ENCODE measurements at places on chromosomes 1 and 21.
A peak's percentile ranks its signal among the peaks of the same experiment; 100 is the strongest.

DNA sequence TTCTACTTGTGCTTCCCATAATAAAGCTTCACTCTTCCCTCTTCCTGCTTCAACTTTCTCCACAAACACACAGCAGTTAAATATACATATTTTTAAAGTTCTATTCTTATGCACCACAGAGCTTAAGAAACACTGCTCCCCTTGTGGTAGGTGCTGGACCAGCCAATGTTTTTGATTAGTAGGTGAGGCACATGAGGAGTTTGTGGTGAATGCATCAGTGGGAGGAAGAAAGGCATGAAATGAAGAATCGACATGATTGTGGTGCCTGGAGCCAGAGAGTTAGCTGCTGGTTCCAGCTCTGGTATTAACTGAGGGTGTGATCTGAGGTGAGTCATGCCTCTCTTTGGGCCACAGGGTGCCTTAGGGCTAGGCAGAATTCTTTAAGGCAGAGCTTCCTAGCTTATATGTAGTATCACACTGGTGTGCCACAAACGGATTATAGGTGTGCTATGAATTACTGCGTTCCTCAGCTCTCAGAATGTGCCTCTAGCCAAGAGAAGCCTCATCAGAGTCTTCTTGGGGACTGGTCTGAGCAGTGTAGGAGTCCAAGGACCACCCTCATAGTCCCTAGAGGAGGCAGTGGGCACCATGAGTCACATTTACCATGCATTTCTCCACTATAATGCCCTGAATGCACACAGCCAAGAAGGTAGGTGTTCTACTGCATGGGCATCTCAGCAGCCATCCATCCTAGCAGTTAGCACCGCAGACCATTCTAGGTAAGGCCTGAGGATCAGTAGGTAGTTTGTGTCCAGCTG, 97.4 kb upstream of the SGIP1 start:
- peak; percentile 85 for DNase-seq

GRCh38 chr1:244761279-244761678, 74.2 kb upstream of the COX20 start:
- no peak for DNase-seq

DNA sequence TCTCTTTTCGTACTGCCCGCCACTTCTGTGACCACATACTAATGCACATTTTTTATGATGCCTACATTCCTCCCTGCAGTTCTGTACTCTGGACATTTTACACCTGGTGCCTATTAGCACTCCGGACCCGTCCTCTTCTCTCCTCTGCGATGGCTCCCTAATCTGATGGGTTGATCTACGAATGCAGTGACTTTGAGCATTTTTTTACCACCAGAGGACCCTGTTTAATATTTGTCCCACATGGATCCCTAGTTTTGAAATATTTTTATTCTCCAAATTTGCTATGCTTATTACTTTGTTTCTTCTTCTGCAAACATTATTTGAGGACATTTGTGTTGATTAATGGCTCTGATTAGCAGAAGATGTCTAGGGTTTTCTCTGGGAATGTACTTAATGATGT, 5.2 kb downstream of the PPFIA4 start:
- no peak for DNase-seq

DNA sequence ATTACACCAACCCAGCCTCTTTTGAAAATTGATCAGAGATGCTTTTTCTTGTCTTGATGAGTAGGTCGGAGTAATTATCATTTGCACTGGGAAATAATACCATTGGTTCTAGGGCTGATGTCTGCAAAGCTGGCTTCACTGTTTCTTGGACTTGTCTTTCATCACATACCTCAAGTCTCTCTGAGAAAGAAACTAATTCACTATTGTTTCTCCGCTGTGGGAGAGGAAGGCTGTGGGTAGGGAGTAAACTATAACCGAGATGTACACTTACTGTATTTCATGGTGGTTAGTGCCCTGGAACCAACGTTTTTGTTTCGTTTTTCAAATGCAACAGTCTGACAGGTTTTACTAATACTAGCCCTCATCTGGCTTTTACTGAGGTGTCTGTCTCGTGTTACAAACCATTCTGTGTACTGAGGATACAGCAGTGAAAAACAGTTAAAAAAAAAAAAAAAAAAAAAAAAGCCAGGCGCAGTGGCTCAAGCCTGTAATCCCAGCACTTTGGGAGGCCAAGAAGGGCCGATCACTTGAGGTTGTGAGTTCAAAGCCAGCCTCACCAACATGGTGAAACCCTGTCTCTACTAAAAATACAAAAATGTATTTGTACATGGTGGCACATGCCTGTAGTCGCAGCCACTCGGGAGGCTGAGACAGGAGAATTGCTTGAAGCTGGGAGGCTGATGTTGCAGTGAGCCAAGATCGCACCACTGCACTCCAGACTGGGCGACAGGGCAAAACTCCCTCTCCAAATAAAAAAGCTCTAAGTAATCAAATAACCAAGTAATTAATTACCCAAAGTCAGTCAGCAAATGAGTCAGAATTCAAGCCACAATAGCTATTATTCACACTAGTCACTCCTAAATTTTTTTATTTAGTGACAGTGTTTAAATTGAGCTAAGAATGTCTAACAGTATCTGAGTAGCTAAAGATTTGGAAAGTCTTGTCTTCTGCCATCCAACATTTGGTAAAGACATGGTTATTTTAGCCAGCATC, 23.3 kb downstream of the TOMM20 start:
- no peak for DNase-seq

DNA sequence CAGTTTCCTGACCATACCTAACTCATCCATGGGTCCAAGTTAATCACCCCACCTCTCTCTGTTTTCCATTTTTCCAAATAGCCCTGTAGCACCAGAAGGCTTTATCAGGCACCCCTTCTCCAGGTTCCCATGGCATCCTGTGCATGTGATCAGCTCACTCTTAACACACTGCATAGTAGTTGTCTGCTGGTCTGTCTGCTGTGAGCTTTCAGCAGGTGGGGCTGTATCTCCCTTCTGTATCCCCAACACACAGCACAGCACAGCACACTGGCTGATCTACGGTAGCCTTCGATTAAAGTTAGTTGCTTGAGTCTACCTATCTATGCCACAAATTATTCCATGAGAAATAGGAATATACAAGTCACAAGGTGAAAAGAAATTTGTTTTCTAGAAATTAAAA, 54.3 kb upstream of the C1orf198 start:
- DNase-seq, result no peak

- DNase-seq, result no peak
Observed at GRCh38 chr1:227428803-227429202, 110.5 kb upstream of the CDC42BPA start.

DNA sequence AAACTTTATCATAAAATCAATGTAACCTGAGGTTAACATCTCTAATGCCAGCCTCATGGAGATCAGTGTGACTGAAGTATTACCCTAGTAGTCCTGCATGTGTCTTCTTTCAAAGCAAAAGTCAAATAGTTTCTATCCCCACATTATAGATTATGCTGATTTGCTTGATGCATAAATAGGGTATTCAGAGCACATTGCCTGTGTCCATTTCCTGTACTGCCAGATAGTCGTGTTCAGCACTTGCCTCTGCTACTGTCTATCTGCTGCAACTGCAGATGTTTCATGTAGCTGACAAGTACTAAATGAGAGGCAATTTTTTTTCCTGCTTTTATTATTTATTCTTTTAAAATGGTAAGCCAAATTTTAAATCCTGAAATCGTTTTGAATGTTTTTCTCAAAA, 348.7 kb downstream of the CHRM3 start:
- no peak for DNase-seq

DNA sequence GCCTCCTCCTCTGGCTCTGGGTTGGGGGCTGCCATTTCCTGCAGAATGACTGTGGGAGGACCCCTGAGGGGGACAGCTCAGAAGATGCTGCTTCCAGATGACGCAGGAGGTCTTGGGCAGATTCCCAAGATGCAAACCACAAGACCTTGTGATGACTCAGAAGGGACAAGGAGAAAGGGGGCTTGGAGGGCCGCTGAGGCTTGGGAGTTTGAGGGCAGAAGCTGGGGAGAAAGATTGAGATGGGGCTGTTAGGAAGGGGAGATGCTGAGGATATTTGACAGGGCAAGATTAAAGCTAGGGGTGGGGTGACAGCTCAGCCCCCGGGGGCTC, 7.5 kb downstream of the PTPRU start:
- DNase-seq, result no peak

- DNase-seq, result no peak
Observed at GRCh38 chr1:43921022-43921421, 12.6 kb upstream of the ARTN start.

- no peak for DNase-seq
Observed at GRCh38 chr1:168320149-168320548, 39.5 kb downstream of the TBX19 start.

- no peak for DNase-seq
Observed at GRCh38 chr1:9421533-9421873, 117.8 kb upstream of the SLC25A33 start.

GRCh38 chr1:6239950-6240768, 3.8 kb upstream of the HES3 start:
- no peak for DNase-seq

DNA sequence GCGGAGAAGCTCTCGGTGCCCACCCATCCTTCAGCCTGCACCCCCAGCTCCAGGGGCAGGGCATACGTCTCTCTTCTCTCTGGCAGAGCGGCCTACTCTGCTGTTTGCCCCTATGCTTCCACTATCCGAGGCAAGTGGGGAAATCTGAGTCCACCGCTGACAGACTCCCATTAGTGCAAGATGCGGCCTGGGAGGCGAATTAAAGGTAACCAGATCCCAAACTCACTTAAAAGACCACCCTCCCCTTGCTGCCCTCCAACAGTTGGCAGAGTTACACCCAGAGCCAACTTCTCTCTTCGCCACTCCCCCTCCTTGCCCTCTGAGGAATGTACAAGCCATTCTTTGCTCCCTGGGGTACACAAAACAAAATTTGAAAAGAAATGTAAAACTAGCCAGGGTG, 6.4 kb downstream of the FOXD3 start:
- no peak for DNase-seq

DNA sequence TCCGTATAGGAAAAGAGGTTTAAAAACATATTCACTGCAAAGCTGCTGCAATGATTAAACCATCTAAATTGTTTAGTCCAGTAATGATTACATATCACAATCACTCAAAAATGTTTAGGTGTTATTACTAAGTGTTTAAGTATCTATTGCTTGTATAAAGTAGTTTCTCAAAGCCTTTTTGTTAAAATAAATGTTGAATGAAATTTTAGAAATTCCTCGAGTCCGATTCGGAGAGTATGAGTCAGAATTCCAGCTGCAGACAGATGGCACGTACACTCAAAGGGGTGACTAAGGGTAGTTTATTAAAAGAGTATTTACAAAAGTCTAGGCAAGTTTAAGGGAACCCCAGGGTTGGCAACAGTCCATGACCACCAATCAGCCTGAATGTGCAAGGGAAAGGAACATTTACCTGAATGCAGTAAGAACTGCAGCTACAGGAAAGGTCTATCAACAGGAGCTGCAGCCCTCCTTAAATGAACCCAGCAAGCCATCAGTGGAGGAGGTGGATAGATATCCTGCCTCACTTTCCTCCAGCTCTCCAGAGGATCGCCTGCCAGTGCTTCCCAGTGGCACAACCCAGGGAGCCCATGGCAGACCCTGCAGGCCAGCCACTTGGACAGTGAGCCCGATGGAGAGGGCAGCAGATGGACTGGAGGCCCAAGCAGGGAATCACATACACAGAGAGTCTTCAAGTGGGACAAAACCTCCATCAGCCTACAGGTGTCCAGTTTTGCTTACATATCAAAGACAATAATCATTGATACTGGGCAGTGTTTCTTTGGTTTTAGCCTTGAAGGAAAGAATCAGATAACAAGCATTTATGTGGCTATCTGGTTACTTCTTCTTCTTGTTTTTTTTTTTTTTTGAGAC, 92.1 kb upstream of the SLC44A3 start:
- peak; percentile 73 for DNase-seq

DNA sequence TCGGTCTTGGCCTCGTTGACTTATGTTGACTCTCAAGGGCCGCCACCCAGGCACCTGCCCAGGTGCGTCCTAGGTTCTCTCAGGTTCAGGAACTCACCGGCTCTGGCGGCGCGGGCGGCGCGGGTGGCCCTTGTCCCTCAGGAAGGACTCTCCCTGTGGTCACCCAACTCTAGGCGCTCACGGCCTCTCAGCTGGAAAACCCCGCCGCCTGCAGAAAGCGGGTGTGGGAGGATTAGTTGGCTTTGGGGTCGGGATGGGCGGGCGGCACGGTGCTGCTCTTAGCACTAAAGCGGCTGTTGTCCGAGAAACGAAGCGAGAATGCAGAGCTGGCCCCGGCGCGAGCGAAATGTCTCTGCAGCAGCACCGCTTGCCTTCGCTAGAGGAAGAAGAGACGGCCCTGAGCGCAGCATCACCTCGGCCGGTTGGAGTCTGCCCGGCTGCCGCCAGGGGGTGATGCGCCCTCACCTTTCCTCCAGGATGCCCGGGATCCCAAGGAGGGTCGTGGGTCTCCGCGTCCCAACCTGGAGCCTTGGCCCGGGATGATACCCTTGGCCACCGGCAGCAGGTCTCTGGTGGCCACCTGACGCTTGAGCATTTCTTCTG, 8.1 kb upstream of the TADA1 start:
- DNase-seq, result no peak

GRCh38 chr1:61107638-61108037, 25.3 kb downstream of the NFIA start:
- no peak for DNase-seq

GRCh38 chr1:220956501-220957232, 77.4 kb downstream of the HLX start:
- DNase-seq, result no peak

DNA sequence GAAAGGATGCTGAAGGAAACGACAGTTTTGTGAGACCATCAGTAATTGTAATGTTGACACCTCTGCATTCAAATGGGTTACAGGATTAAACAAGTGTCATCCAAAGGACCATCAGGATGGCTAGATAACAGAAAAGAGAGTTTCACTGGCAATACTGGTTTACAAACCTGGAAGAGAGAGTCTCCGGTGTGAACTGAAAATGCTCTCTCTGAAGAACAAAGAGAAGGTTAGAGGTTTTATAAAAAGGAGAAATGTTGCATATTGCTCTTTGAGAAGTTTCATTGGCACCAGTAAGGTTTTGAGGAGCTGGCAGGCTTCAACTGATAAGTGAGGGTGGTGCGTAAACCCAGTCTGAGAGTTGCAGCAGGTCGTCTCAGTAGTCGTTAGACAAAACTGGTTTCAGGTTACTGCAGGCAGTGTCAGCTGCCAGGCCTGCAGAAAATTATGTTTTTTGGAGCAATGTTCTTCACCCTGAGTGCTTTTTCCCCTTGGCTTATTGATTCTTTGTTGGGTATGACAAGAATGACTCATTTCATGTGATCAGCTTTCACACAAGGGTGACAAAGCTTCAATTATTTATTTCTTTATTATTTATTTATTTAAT, 42.2 kb downstream of the KCNK1 start:
- no peak for DNase-seq

DNA sequence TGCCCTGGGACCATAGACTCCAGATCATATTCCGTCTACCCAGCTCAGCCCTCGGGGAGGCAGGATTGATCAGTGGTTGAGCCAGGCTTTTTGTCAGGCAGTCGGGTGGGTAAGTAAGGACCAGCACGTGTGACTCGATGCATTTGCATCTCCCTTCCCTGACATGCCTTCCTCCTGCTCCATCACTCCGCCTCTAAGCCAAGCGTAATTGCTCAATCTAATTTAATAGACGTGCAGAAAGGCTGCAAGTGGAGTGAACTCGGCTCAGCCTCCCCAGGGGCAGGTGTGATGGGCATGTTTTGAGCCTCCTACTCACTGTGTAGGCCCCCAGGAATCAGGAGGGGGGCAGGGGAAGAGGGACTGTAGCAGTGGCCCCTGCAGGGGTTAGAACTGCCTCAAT, 34.6 kb upstream of the GRIK3 start:
- DNase-seq, result no peak

Measured in keratinocyte (primary cell).